ENCODE measurements at places on chromosomes 7 and 10.

GRCh38 chr10:22573820-22574569 lies 140.4 kb downstream of the PIP4K2A start:
- no peak for DNase-seq

DNA sequence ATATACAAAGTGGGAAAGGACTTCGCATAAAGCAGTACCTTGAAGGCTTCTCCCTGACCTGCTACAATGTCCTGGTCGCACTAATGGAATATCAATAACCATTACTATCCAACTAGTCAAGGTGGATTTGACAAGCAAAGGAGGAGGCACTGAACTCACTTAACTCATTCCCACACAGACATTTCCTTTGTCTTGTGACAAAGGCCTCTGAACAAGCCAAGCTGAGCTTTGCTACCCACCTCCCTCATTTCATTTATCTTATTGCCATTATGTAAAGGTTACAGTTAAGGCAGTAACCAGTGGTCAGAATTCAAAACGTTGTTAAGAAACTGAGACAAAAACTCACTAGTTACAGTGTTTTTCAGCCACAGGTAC lies 7.3 kb downstream of the ELMO1 start:
- no peak for DNase-seq

GRCh38 chr7:126362746-126363145 lies 890.0 kb downstream of the GRM8 start:
- DNase-seq: no peak

DNA sequence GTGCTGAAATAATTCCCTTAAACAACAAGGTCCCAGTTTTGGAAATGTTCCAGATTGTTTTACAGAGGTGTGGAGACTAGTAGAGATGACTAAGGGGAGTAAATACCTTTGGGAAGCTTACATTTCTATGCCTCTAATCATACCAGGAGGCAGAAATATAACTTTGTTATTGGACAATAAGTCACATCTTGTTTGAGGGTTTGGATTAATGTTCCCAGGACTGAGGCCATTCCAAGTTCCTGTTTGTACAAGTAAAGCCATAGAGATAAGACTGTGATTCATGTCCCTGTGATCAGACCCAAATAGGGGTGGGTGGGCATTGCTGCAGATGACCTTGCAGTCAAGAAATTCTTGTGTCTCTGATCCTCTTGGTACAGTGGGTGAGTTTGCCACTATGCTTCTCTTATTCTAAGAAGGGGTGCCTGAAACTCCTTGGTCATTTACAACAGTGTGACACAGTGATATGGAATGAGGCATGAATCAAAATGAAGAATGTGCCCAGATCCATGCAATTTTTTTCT lies 508.3 kb downstream of the SORCS3 start:
- DNase-seq: peak; percentile 95

GRCh38 chr10:121792198-121792597 lies 135.6 kb downstream of the ATE1 start:
- no peak for DNase-seq

DNA sequence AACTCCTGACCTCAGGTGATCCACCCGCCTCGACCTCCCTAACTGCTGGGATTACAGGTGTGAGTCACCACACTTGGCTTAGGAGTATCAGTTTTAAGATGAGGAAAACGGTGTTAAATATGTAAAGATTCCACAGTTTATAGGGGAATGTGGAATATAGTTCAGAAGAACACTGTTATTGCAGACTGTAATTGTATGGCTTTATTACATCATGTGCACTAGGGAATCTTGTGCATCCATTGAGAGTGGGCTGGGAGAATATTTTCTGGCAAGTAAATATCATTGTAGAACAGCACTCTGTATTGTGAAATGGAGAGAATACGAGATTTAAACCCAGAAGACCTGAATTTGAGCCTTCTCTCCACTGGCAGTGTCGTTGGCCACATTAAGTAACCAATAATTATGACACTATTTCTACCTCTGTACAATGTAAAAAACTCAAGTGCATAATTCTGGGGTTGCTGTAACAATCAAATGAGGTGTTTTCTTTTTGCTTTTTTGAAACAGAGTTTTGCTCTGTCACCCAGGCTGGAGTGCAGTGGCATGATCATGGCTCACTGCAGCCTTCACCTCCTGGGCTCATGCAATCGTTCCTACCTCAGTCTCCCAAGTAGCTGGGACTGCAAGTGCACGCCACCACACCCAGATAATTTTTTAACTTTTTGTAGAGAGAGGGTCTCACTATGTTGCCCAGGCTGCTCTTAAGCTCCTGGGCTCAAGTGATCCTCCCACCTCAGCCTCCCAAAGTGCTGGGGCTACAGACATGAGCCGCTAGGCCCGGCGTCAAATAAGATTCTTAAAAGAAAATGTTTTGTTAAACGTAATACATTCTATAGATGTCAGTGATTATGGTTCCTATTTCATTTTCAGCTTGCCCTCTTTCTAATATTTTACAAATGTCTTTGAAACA lies 12.0 kb upstream of the PARD3 start:
- no peak for DNase-seq

DNA sequence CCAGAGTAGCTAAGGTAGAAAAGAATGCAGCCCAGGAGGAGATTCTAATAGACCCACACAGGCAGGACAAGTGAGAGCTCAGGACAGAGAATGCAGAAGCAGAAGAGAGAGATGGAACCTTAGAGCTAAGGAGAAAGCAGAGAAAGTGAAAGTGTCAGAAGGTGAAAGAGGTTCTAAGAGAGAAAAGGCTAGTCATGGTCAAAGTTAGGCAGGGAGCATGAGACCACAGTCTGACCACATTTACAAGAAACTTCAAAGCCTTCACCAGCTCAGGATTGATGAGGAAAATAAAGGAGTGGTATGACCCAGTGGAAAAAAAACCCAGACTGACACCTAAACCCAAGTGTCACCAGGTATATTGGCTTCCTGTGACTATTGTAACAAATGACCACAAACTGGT lies 131.8 kb upstream of the WDR11 start:
- DNase-seq: no peak

- no peak for DNase-seq
Observed at GRCh38 chr10:78863906-78864239, 204.9 kb upstream of the ZMIZ1 start.

DNA sequence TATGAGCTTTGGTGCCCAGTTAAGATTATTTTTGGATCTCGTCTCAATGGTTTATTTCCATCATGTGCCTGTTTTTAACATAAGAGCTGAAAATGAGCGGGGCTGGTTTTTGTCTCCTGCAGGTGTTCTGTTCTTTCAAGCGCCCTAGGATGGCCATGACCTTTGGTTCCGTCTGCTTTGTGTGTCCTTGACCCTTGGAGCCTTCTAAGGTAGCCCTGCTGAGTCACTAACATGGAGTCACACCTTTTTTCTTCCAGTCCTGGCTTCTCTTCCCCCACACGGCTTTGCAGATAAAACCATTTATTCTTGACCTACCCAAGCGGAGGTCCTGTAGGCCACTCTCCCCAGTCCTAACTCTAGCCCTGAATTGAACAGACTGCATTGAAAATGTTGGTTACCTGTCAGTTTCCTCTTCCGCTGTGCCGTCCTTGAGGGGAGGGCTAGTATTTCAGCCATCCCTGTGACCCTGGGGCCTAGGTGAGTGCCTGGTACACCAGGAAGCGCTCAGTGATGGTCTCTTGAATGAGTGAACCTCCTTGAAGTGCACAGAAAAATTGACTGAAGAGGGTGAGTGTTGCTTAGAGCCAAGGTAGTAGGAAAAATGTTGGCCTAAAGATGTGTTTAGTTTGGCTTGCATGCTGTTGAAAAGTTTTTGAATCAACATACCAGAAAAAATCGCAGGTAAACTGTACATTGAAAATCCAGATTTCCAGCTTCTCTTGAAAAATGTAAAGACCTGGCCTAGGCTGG lies 48.0 kb downstream of the CAMK1D start:
- no peak for DNase-seq

DNA sequence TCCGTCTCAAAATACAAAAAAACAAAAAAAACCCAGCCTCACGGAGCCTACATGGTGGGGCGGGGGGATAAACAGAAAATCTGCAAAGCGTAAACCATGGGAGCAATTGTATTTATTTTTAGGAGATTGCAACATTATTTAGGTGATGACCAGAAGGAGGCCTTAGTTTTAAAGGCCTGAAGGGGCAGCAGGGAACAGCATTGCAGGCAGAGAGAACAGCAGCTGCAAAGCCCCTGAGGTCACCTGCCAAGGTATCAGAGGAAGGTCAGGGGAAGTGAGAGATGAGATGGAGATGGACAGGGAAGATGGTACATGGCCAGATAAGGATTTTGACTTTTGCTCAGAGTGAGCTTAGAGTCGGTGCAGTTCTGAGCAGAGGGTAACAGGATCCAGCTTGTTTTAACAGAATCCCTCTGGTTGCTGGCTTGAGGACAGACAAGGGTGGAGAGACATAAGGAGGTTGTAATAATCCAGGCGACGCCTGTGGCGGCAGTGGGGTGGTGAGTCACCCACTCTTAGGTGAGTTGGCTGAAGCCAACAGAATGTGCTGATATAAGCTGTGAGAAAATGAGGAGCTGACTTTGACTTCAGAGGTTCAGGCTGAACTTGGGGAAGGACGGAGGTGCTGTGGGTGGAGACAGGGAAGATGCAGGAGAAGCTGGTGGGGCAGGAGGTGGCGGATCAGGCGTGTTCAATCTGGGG lies 82.3 kb upstream of the GTF2I start:
- DNase-seq: peak; percentile 41

DNA sequence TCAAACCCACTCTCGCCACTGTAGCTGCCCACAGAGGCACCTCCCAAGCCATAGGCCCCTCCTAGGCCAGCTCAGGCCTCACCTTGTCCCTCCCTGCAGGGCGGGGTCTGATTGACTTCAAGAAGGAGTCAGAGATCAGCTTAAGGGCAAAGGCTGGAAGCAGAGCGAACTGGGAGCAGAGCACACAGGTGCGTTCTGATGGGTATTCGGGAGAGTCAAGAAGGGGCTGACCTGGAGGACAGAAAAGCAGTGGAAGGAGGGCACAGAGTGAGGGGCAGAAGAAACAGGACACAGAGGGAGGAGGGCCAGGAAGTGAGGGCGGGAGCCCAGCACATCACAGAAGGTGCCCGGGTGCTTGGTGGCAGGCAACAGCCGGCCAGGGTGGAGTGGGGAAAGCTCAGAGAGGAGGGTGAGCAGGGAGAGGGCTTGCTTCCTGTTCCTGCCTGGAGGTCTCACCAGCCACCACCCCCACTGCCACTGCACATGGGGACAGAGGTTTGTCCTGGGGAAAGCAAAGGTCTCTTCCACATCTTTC lies at the start of gene AOC1:
AOC1 (plus strand) TSS at position 147 of the 535 bp plus-strand sequence. CDS start 3,954 bp downstream, outside the sequence.
- DNase-seq: no peak

- peak; percentile 89 for DNase-seq
Observed at GRCh38 chr7:2399848-2400587, 3.4 kb upstream of the CHST12 start.

DNA sequence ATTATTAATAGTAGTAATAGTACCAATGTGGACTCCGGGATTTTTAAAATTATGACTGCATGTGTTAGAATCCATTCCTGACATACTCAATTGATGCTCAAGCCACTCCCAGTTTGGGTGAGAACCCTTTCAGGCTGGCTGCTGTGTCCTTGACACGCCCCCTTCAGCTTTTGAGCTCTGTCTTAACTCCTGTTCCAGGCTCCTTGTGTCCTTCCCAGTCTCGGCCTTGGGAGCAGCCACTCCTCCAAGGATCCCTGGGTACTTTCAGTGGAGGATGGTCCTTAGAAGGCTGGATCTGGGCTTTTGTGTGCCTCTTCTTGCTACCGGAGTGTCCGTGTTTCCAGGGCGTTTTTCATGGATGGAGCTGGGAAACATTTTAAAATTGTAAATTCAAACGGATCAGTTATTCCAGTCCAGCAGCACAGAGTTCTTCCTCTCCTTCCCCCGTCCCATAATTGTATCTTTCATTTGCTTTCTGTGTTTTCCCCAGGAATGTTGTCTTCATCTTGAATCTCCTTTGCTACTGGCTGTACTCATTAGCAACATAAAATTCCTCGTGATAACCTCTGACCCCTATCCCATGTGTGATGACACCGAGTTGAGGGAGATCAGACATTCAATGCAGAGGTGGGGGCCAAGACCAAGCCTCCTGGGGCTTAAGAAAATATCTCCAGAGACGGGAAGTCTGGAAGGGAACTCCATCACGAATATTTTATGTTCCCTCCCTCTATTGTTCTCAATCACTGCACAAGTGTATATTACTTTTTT lies 40.0 kb upstream of the PFKFB3 start:
- no peak for DNase-seq

GRCh38 chr10:11335167-11335652 lies 276.2 kb downstream of the USP6NL start:
- no peak for DNase-seq

- DNase-seq: no peak
Observed at GRCh38 chr10:101013365-101013825, 13.8 kb downstream of the LZTS2 start.

DNA sequence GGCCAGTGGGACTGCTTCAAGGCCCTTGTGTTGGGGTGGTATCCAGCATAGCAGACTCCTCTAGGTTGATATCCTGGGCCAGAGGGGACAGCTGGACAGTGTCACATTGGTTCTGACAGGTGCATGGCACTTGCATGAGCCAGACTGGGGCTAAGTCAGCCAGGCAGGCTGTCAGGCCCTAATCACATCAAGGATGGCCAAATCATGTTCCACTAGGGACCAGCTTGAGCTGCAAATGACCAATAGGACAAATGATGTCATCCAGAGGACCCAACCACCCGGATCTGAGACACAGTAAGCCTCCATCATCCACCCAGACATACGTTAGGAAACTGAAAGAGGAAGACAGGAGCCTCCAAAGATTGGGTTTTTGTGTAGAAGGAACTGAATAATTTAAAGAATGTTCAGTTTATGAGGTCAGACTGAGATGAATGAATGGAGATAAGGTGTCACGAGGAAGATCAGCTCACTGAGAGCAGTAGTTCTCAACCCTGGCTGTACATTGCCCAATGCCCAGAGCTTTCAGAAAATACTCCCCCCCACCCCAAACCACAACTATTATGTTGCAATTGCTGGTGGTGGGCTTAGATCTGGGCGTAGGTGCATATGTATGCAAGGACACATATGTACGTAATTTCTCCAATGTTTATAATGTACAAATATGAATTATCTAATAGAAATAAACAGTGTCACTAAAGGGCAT lies 75.2 kb upstream of the INHBA start:
- no peak for DNase-seq

GRCh38 chr7:93914581-93915066 lies 6.9 kb upstream of the GNG11 start:
- DNase-seq: no peak

DNA sequence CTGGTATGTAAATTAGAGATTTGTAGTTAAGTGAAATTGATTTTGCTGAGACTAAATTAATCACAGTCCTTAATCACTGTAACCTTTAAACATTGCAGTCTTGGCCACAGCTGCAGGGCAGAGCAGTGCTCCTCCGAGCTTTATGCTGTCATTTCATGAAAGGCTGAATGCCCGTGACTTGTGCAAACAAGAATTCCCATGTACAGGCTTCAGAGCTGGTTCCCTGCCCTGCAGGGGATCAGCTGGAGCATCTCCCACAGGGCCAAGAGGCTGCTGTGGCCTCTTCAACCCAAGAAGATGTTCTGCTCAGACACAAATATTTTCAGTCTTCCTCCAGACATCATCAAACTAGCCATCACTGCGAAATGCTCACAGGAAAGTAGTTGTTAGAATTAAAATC lies 419.1 kb downstream of the AUTS2 start:
- DNase-seq: no peak

GRCh38 chr7:23353172-23353571 lies 54.0 kb downstream of the MALSU1 start:
- peak; percentile 46 for DNase-seq
